ENCODE measurements at places on chromosomes 6 and 20. TPM values are rescaled to one million over a fixed set of nuclear protein-coding genes. Genes with fewer than 3 reads are reported as not detected.

- no peak for DNase-seq
Observed at GRCh38 chr6:130908958-130909357, 81.8 kb downstream of the SMLR1 start.

C6orf132 gene
- 5.5 TPM for total RNA-seq

DNA sequence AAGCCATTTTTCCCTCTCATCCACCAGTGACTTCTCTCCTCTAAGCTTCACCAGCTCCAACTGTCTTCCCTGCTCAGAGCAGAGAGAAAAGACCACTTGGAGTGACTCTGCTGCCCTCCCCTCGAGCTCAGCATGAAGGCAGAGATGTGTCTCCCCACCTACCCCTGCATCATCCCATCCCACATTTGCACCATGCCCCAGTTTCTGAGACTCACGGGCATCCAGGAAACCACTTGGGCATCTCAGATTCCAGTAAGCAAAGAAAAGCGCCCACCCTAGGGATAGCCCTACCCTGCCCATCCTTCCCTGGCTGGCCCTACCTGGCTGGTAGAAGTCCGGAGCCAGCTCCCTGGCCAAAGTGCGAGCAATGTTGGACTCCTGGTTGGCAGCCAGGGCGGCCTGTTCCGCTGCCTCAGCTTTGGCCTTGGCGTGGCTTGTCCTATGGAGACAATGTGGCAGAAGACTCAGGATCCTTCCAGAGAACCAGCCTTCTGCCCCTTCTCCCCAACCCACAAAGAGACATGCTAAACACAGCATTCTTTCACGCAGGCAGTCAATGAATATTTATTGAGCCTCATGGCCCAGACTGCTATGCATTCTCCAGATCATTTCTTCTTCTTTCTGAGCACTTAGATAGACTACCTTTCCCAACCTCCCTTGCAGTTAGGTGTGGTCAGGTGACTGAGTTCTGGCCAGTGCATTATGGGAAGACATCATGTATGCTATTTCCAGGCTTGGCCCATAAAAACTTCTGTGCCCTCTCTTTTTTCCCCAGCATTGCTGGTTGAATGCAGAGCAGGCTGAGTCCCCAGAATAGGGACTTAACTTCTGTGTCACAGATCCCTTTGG is 68.6 kb downstream of the JPH2 start:
- DNase-seq = no peak

GRCh38 chr20:52785679-52786078 is 186.5 kb upstream of the TSHZ2 start:
- DNase-seq = no peak

SMPDL3A gene
- 6.1 TPM for total RNA-seq

GRCh38 chr6:71248306-71248765 is 40.3 kb upstream of the OGFRL1 start:
- no peak for DNase-seq

- DNase-seq = no peak
Observed at GRCh38 chr6:109453594-109454495, 1.7 kb downstream of the MICAL1 start.

DNA sequence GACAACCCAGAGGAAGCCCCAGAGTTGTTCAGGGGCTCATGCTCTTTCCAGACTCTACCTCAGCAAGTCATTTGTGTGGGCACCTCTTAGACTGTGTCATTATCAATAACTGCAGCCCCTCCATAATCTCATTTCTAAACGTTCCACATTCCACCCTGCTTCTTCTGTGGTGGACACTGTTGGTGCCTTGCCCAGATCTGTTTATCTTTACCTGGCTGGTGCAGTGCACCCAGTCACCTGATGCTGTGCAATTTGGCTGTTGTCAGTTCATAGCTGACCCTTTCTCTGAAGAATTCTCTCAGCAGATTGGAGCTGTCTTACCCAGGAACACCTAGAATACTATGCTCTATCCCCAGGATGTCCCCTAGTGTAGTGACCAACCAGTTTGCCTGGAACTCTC is 80.0 kb downstream of the ATRN start:
- DNase-seq = no peak

DNA sequence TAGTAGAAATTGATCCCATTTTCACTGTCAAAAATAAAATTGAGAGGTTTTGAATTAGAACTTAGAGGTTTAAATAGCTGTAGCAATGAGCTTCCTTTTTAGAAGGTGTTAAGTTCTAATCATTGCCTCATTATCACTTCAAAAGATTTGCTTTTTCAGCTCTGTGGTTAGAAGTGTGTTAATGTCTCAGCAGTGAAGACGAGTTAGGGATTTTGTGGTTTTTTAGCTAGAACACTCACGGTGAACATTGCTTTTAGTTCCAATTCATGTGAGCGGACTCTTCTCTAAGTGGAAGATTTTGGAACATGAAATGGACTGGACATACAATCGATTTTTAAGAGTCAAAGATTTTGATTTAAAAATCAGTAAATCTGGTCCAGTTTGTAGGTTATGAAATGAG is 12.7 kb upstream of the IFNGR1 start:
- DNase-seq = no peak

LGSN gene
- total RNA-seq = not detected

FILIP1 gene
- 40.3 TPM for total RNA-seq

DNA sequence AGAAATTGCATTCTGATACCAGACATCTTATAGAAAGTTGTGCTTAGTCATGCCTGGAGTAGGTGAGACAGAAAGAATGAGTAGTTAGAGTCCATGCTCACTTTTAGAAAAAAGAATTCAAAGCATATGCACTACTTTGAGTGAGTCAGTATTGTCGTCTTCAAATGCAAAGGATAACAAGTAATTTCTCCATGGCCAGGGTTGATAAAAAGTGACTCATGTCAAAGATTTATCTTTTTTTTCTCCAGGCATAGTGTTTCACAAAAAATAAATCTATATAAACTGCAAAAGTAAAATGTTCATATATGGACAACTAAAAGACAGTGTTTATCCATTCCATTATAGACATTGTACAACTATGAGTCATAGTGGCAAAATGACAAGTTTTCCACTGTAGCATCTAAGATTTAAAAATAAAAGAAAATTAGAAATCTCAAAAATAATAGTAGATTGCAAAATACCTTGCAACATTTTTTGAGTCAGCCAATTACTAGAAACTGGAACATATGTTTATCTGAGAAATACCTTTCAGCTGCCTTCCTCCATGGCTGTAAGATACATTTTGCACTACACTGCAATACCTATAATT is 329.6 kb downstream of the GRIK2 start:
- no peak for DNase-seq

DNA sequence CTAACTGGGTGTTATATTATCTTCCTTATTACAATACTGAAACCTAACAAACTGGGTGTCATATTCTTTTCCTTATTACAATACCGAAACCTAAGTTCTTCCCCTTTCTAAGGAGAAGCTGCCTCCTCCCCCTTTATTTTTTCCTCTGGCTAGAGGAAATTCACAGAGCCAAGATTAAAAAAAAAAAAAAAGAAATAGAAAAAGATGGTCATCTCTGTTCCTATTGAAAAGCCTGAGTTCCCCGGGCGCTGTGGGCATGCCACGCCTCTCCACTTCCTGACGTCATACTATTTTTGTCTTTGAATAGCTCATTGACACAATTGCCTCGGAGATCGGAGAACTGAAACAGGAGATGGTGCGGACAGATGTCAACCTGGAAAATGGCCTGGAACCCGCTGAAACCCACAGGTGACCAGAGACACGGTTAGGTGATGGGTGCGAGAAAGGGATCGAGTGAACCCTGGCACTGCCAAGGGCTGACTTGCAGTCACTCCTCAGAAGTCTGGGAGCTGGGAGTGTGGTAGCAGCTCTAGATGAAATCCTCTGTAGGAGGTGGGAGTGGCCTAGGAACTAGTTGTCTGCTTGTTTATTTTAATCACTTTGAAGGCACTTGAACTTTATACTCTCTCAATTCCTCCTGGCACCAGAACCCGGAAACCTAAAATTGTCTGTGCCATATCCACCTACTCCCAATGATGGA is 82.2 kb upstream of the NAA20 start:
- no peak for DNase-seq

GRCh38 chr20:34654207-34654744 is 22.6 kb downstream of the PIGU start:
- no peak for DNase-seq

DNA sequence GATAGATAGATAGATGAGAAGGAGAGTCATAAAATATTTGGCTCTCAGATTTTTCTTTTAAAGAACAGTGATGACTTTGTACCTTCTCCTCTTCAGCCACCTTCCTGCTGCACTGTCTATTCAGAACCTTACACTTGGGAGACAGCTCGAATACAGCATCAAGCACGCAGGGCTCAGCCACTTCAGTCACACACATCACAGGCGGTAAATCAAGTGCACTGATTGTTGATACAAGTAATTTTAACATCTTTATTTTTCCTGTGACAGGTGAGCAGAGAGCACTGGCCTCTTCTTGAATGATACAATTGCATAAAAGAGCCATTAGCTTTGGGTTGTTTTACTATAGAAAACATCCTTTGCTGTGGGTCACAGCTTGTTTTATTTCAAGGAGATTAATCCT is 1118.5 kb upstream of the EYS start:
- DNase-seq = no peak

Measured in posterior vena cava (tissue), 2 donors.